NCI-H1092 (cell line): ENCODE measurements at places on chromosomes 5 and 9.

DNA sequence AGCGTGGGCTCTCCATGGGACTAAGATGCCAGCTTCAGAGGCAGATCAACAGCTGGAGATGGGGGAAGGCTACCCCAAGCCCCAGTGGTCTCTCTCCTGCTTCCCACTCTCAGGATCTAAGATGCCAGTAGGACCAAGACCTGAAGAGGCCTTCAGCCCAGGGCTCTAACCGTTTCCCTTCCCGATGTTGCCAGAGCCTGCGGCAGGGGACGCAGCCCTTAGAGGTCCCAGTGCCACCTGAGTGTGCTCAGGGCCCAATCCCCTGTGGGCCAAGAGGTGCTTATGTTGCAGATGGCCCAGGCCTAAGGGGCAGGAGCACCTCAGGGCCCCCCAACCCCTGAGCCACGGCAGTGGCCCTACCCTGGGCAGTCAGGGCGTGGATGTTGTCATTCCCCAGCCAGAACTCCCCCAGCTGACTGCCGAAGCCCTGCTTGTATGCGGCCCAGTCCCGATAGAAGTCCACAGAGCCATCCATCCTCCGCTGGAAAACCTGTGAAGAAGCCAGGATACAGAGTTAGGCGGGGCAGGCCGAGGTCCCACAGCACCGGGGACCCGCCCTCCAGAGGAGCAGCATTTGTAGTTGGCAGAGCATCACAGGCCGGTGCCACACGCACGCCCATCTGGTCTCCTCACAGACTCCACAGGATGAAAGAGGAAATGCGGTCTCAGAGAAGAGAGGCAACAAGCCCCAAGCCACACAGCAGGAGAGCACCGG lies 5.4 kb downstream of the FCN1 start:
- no peak for DNase-seq

- no peak for DNase-seq
These were observed 9.5 kb upstream of the ADGRD2 start for GRCh38 chr9:124440786-124441185.

DNA sequence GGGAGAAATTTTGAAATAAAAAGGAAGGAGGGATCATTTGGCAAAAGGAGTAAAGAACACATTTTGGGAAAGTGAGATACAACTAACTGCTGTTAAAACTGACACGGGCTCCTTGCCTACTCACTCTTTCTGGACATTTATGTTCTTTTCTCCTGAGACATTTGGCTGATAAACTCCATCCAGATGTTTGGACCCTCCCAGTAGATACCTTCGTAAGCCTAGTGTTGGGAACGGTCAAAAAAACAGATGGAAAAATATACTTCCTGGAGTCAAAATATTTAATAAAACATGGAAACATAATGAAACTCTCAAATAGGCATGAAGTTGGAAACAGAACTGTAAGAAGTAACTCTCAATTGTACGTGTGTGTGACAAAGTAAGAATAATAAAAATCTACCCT lies 360.1 kb upstream of the RIOK2 start:
- DNase-seq = no peak

GRCh38 chr9:128553728-128554127 lies 1.3 kb downstream of the SPTAN1 start:
- DNase-seq = no peak

- no peak for DNase-seq
These were observed 52.8 kb upstream of the GRHPR start for GRCh38 chr9:37369671-37370070.

GRCh38 chr5:69084195-69084594 lies 9.6 kb upstream of the SLC30A5 start:
- no peak for DNase-seq

GRCh38 chr9:137277329-137278041 lies at the start of gene TOR4A:
TOR4A (plus strand) TSS chr9:137277726; CDS start chr9:137278690, 964 bp downstream.
- DNase-seq = no peak

GRCh38 chr5:173802670-173803165 lies 85.4 kb upstream of the CPEB4 start:
- DNase-seq = no peak
